ENCODE measurements at places on chromosomes 16 and 17.
A peak's percentile ranks its signal among the peaks of the same experiment; 100 is the strongest.

GRCh38 chr17:48735062-48735351 lies 6.5 kb upstream of the HOXB13 start:
- DNase-seq = no peak

GRCh38 chr16:52022980-52023379 lies 524.0 kb downstream of the TOX3 start:
- DNase-seq = no peak

- DNase-seq = no peak
Measured at GRCh38 chr17:78414178-78415162, 36.0 kb downstream of the PGS1 start.

DNA sequence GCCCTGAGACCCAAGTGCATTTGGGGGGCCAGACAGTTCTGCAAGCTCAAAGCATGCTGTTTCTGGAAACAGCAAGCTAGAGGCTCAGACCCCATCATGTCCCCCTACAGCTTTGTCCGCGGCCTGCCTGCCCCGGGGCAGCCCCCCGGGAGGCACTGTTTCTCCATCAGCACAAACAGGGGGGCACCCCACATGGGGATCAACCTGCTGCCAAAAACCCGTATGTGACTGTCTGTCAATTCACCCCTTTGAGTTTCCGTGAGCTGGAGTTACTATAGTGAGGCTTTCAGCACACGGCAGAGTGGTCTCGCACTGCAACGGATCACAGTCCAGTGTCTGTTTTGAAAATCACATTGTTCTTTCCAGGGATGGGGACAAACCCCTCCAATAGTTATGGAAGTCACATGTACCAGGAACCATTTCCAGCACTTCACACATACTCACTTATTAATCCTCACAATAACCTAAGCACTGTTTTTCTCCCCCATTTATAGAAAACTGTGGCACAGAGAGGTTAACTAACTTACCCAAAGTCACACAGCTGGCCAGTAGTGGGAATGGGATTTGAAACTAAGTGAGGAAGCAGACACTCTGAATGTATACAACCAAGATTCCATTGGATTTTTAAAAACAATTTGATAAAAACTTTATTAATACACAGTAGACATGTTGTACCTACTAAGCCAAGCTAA lies 269.0 kb downstream of the C16orf95 start:
- no peak for DNase-seq

GRCh38 chr17:81428948-81429774 lies 33.9 kb downstream of the BAHCC1 start:
- peak; percentile 81 for DNase-seq

DNA sequence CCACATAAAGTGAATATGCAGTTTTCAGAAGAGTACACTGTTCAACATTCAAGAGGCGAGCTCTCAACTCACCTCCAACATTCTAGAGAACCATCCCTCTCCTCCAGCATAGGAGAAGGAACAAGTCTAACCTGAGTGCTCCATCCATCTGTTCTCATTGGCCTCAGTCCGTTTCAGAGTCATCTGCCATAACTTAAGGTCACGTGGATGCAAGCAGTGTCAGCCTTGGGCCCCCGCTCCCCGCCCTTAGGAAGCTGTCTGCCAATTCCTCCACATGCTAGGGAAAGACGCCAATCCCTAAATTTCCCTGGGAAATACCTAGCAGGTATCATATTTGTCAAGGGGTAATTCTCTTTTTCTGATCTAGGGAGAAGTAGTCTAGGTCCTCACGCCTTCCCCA lies 21.4 kb downstream of the MARVELD3 start:
- no peak for DNase-seq

GRCh38 chr16:803754-804080 lies 3.2 kb upstream of the GNG13 start:
- DNase-seq = no peak

- no peak for DNase-seq
Measured at GRCh38 chr16:81551821-81552304, 107.3 kb downstream of the CMIP start.

DNA sequence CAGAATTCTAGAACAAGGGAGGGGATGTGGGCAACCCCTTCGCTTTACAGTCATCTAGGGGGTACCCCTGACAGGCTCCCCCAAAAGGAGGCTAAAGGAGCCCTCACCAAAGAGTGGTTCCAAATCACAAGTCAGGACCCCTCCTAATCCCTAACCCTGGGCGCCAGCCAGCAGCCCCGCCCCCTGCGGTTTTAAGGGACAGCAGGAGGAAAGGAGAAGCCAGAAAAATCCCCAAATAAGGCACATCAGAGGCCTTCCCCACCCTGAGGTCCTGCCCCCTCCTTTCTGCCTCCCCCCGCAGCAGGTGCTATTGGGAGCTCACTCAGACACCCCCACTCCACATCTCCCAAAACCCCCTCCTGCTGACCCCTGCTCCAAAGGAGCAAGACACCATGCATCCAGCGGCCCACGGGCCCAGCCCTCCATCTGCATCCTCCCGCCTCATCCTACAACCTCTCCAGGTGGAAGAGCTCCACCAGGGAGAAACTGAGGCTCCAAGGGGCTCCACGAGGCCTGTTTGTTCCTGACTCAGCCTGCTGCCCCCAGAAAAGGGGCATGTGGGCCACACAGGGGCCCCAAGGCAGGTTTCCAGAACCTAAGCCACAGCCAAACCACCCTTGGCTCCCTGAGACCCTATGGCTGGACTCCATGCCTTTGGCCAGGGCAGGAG lies 93.5 kb downstream of the GOSR1 start:
- no peak for DNase-seq

DNA sequence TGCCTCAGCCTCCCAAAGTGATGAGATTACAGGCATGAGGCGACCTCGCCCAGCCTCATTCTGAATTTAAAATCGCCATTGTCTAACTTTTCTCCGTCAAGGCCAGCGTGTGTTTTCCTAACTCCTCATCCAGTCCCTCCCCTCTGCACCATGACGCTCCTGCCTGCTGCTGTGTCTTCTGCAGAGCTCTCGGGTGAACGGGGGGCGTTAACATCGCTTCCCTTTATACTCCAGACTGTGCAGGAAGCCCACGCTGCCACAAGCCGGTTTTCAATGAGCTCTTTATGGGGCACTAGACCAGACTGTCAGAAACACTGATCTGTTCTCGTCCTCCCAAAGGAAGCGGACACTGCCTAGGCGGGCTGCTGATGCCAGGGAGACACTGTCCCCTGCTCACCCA lies 13.2 kb downstream of the AANAT start:
- DNase-seq = no peak

DNA sequence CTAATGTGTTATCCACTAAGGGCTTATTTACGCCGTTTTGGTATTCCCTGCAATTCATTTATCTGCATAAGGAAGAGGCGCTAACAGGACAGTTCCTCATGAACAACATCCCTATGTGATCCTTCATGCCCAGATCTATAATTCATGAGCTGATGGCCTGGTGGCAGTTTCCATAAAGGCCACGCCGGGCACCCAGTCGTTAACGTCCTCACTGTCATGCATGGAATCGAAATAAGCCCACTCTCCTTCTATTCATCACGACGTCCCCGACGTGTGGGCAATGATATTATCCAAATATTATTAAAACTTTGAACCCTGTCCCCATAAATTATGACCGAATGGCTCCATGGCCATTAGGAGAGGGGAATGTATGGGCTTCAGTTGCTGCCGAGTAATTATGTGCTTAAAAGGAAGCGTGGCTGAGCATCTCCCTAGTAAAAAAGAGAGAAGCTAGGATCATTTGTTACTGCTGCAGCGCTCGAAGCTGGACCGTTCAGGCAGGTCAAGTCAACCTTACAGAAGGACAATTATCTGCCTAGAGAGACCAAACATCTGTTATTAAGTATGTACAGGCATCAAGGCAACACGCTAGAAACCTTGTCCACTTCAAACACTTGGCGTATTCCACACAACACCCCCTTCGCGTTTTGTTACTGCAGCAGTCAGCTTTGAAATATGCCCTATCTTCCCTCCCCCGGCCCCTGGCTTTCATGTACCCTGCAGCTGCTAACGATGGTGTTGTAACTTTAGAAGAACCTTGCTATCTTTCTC lies 94.0 kb upstream of the SALL1 start:
- DNase-seq = no peak

- DNase-seq = no peak
Measured at GRCh38 chr17:28643983-28644786, 773 bp downstream of the BLTP2 start.

DNA sequence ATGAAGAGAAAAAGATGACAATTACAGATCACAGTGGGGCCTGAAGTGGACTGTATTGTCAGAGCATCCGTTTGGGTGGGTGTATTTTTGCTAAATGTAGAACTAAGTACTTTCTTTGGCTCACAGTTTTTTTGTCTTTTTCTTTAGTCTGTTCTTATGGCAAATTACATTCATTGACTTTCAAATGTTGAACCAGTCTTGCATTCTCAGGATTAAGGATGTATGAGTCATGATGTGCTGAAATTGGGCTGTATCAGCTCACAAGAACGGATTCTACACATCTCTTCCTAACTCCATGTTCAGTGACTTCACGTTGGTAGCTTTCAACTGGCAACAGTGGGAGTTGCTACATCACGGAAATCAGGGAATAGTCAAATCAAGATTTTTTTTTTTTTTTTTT lies 66.5 kb downstream of the TEX2 start:
- DNase-seq = no peak

DNA sequence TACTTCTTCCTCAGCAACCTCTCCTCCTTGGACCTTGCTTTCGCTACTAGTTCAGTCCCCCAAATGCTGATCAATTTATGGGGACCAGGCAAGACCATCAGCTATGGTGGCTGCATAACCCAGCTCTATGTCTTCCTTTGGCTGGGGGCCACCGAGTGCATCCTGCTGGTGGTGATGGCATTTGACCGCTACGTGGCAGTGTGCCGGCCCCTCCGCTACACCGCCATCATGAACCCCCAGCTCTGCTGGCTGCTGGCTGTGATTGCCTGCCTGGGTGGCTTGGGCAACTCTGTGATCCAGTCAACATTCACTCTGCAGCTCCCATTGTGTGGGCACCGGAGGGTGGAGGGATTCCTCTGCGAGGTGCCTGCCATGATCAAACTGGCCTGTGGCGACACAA lies 429 bp downstream of the OR2C1 start:
- no peak for DNase-seq

GRCh38 chr16:17031484-17032268 lies 439.1 kb downstream of the XYLT1 start:
- no peak for DNase-seq

GRCh38 chr17:32142857-32143526 lies 690 bp downstream of the RHOT1 start:
- no peak for DNase-seq

GRCh38 chr16:15434425-15435215 lies at the start of gene BMERB1:
BMERB1 (plus strand) TSS chr16:15434588; CDS start chr16:15434654, 66 bp downstream.
- DNase-seq = peak; percentile 86
